ENCODE measurements at places on chromosomes 4 and X.

DNA sequence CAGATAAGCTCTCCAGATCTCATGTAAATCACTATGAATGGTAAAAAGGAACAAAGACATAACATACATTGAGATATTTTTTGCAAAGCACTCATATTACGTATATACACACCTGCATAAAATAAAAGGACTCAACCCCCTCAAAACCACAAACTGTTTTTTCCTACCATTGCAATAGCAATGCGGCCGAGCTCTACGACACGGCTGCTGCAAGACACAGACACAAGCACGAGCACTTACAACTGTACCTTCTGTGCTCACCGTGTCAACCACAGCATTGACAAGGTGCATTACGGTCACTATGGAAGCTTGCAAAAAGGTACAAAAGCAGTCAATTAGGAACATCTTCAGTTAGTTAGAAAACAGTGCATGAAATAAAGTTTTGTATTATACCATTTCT, 37.1 kb upstream of the MTNR1A start:
- DNase-seq = no peak

DNA sequence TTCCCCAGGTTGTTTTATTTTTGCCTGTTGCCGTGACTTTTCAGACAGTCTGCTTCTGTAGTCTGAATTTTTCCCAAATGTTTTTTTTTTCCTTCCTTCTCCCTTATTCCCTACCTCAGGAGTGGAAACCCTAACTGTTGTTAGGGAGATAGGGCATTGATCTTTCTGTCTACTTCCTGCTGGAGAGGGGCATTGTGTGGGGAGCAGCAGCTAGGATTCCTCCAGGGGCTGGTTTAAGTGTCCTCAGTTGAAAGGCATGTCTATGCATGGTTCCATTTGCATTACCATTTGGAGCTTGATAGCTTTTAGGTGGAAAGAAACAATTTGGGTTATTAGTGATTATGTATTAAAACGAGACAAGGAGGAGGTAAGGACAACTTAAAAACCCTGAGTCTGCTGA, 383.9 kb downstream of the DCAF12L2 start:
- DNase-seq = no peak

DNA sequence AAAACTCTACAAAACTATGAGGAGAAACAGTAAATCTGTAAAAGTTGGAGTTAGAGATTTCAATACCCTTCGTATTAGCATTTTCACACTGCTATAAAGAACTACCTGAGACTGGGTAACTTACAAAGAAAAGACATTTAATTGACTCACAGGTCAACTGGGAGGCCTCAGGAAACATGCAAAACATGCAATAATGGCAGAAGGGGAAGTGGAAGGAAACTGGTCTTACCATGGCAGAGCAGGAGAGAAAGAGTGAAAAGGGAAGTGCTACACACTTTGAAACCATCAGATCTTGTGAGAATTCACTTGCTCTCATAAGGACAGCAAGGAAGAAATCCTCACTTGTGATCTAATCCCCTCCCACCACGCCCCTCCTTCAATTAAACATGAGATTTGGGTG, 949.9 kb downstream of the TECRL start:
- DNase-seq = no peak

GRCh38 chr4:172850838-172851237, 317.8 kb upstream of the GALNT7 start:
- DNase-seq = no peak

GRCh38 chr4:152972821-152973628, 36.9 kb downstream of the FHDC1 start:
- no peak for DNase-seq

GRCh38 chrX:119497185-119497584, 28.9 kb downstream of the SLC25A5 start:
- DNase-seq = no peak

- no peak for DNase-seq
Measured at GRCh38 chr4:56086561-56086960, 137.8 kb downstream of the CEP135 start.

- DNase-seq = no peak
Measured at GRCh38 chr4:189124791-189125190, 815.9 kb upstream of the FRG1 start.

DNA sequence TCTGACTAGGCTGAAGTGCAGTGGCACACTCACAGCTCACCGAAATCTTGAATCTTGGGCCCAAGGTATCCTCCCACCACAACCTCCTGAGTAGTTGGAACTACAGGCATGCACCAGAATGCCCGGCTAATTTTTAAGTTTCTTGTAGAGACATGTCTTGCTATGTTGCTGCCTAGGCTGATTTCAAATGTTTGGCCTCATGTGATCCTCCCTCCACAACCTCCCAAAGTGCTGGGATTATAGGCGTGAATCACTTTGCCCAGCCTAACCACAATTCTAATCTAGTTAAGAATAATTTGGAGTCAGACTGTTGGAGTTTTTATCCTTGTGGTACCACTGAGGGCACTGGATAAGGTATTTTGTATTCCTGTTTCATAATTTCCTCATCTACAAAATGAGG, 317.5 kb upstream of the AGA start:
- no peak for DNase-seq

- DNase-seq = no peak
Measured at GRCh38 chr4:42401171-42401570, 3.9 kb downstream of the SHISA3 start.

GRCh38 chr4:146443525-146443924, 78.2 kb downstream of the SLC10A7 start:
- no peak for DNase-seq

GRCh38 chr4:168995537-168996295, 14.3 kb downstream of the CBR4 start:
- no peak for DNase-seq

DNA sequence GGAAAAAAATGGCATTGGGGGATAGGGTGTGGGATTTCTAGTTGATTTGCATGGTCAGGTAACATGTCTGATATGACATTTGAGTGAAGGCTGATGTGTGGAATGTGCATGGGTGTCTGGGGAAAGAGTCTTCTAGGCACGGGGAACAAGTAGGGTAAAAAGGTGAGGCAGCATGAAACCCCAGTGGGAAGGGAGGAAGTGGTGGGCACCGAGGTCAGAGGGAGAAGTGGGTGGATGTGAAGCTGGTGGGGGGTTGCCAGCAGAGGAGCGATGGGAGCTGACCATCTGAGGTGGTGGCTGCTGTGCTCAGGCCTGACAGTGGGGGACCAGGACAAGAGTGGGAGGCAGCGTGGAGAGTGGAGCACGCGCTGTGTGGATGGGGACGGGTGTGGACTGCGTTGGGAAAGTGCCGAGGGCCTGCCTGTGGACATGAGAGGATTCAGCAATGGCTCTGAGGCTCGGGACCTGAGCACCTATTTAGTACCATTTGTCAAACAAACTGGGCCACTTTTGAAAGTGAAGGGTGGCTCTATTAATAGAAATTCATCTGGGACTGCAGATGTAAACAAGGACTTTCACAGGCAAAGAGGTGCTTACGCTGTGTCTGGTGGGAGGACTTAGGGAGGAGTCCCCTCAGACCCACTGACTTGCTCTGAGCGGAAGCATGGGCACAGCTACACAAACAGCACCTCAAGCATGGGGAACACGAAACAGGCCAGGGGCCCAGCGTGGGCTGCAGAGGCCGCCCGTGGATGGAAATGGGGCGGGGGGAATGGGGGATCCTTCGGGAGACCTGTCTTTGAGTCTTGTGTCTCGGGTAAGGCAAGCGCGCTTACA, 16.7 kb upstream of the S100P start:
- DNase-seq = no peak

DNA sequence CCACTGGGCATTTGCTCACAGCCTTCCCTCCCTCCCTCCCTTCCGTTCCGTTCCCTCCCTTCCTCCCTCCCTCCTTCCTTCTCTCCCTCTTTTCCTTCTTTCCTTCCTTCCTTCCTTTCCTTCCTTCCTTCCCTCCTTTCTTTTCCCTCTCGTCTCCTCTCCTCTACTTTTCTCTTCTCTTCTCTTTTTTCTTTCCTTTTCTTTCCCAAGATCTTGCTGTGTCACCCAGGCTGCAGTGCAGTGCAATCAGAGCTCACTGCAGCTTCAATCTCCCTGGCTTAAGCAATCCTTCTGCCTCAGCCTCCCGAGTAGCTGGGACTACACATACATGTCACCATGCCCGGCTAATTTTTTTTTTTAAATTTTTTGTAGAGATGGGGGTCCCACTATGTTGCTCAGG, 26.7 kb upstream of the ING2 start:
- no peak for DNase-seq

DNA sequence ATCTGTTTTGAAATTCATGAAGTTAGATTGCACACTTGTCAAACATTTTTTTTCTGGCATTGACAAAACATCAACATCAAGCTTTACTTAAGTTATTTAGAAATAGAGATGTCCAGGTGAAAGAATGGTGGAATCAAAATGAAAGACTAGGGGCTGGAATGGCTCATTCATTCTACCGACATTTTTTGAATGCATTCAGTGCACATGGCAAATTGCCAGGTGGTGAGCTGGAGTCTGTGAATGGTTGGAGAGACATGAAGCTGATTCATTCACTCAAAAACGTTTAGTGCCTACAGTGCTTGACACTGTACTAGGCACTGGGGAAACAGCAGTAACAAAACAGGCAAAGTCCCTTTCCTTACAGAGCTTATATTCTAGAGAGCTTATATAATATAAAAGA, 292.4 kb downstream of the PPP1R2C start:
- no peak for DNase-seq

DNA sequence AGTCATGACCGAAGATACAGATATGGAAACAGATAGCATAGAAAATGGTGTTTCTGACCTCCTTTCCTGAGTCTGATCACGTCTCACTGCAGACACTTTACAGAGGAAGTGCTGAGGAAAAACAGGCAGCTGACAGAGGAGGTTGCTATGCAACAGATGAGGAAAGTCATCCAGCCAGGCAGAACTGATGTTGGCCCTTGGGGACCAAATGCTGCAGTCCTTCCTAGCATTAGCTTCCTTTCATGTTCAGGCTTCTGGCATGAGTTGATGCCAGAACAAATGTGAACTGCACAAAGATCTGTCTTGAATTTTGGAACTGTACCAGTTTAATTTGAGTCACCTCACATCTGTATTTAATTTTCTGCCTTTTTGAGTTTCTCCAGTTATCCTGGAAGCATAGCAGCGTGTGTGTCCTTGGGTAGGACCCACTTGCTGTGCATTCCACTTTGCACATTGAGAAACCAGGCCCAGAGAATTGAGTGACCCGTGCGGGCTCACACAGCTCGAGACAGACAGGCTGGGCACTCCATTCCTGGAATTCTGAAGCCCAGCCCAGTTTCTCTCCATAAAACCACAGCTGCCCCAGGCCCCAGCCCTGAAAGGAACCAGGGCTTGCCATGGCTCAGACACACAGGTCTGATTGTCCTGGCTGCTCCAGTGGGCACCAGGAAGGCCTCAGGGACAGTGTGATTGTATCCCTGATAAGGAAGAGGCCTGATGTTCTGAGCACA, 1.4 kb upstream of the MAGED1 start:
- DNase-seq = no peak

- DNase-seq = no peak
Measured at GRCh38 chr4:159434114-159434870, 331.4 kb downstream of the RAPGEF2 start.

- no peak for DNase-seq
Measured at GRCh38 chrX:17592117-17592516, 145.2 kb upstream of the SCML1 start.

- no peak for DNase-seq
Measured at GRCh38 chr4:119035951-119036737, 99.5 kb upstream of the MYOZ2 start.

- DNase-seq = no peak
Measured at GRCh38 chr4:105106426-105106825, 40.2 kb upstream of the TET2 start.

DNA sequence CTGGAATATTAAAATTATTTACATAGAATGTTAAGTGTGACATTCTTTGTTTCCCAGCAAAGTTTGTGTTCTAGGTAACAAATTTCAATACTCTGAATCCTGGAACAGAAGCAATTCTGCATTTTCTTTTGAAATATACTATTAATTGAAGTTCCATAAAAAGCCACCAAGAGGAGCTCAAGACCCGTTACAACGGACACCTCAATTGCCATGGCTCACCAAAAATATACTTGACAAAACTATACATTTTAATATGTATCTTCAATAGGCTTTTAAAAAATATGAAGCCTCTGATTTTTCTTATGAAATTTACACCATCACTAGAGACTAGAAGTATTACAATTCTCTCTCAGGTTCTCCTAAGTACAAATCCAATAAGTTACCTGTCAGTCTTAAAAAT, 111.4 kb downstream of the NYX start:
- no peak for DNase-seq

DNA sequence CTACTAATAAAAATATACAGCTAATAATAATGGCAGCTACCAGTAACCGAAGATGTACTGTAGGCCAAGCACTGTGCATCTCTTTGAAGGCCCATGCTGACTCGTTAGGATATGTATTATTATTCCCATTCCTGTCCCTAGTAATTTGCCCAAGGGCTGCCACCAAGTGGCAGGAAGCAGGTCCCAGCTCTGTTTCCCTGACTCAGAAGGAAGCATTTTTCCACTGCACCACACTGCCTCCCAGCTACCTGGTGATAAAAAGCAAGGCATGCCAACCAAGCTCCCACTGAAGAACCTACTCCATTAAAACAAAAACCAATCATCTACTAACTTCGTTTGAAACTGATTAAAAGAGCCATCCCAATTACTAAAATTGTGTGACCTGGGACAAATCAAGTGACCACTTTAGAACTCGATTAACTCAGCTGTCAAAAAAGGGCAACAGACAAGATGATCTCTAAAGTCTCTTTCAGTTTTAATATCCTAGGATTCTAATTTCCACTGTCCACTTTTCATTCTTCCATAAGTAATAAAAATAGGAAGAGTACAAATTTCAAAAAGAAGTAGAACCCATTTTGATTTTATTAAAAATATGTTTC, 24.3 kb upstream of the PGM2 start:
- DNase-seq = no peak

GRCh38 chr4:30716158-30716557, 4.0 kb upstream of the PCDH7 start:
- DNase-seq = no peak

- no peak for DNase-seq
Measured at GRCh38 chr4:141999446-142000143, 363.2 kb downstream of the IL15 start.

- DNase-seq = no peak
Measured at GRCh38 chrX:39591099-39591498, 506.7 kb downstream of the BCOR start.

DNA sequence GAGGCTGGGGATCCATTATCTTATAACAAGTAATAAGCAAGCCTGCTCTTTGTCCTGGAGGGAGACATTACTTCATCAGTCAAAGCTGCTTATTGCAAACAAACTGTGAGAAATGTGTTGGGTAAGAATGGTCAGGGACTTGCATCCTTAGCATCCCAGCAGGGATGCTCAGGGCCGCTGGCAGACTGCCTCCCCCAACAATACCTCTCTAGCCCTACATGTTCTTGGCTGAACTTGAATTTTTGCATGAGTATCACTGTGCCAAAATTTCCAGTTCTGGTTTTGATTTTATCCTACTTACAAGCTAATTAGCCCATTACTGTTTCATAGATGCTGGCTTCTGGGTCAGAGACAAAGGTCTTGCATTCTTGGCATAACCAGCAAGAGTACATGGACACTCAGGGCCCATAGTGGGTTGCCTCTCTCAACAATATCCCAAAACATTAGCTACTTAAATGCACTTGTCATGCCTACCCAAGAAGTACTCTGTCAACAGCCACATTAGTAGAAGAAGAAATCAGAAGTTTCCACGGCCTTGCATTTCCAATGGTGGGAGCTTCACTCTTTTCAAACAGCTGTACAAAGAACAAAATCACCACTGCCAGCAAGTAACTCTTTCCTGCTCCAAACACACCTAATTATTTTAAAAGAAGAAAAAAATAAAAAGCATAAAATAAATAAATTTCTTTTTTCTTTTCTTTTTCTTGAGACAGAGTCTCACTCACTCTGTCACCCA, 41.9 kb upstream of the NEUROG2 start:
- no peak for DNase-seq

Data from stimulated activated CD8-positive, alpha-beta memory T cell treated with anti-CD3 and anti-CD28 coated beads, Interleukin-4, amount 100 ng/mL, for 1 hour (primary cell).